ENCODE measurements at places on chromosomes 11 and 22.
A peak's percentile ranks its signal among the peaks of the same experiment; 100 is the strongest.

- no peak for DNase-seq
Observed at GRCh38 chr22:33470456-33470855, 412.3 kb upstream of the SYN3 start.

- DNase-seq, result no peak
Observed at GRCh38 chr11:124896071-124896750, 1.5 kb downstream of the ROBO4 start.

- DNase-seq, result no peak
Observed at GRCh38 chr22:48348855-48349254, 1478.8 kb downstream of the BRD1 start.

DNA sequence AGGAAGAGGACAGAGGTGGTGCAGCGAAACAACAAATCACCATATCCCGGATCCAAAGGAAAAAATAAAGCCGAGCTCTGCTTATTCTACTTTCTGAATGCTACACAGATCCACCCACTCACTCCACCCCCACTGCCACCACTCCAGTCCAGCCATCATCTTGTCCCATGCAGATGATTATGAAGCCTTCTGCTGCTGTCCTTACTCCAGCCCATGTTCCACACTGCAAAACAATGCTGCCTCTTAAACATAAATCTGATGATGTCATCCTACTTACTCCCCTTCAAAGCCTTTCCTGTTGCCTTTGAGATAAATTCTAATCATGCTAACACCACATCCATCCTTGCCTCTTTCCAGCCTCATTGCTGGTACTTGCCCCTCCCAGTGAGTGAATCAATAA, 6.5 kb upstream of the DRD2 start:
- DNase-seq, result no peak

GRCh38 chr11:117817368-117818040, 7.0 kb downstream of the FXYD2 start:
- DNase-seq, result peak; percentile 46

DNA sequence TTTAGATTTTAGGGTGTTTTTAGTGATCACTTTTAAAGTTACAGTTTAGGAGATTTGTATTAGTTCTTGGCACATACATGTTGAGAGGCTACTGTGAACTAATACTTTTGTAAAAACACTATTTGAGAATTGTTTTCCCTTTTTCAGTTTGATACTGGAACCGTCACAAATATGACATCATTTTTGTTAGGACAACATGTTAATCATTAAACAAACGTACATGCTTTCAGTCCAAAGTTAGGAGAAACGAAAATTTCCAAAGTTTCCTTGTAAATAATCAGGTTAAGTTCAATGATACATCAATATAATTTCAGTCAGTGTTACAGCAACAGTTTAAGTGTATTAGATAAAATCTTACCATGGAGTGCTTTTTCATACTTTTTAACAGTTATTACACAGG, 53.1 kb downstream of the SPECC1L start:
- no peak for DNase-seq

- DNase-seq, result no peak
Observed at GRCh38 chr22:29116397-29117123, 43.7 kb downstream of the KREMEN1 start.

- no peak for DNase-seq
Observed at GRCh38 chr11:119515771-119516400, 92.9 kb upstream of the THY1 start.

GRCh38 chr11:65538232-65538914, 13.5 kb downstream of the SCYL1 start:
- DNase-seq, result no peak

GRCh38 chr11:122424636-122425035, 230.9 kb upstream of the UBASH3B start:
- no peak for DNase-seq

GRCh38 chr11:121715405-121715804, 262.6 kb upstream of the SORL1-AS1 start:
- no peak for DNase-seq

DNA sequence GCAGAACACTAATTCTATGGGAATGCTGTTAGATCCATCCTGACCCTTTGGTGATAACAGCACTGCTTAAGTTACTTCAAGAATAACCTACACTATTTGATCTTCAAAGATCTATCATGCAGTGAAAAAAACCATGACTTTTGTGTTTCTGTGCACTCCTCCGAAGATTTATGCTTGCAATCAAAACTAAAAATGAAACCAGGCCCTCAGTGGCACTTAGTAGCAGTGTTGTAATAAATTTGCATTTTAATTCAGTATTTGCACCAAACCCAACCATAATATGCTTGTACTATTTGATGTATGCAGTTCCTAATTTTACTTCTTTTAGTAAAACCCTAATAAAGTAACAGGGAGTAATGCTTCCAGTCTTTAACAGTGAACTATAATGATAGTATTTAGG, 130.7 kb downstream of the SOX6 start:
- DNase-seq, result no peak

DNA sequence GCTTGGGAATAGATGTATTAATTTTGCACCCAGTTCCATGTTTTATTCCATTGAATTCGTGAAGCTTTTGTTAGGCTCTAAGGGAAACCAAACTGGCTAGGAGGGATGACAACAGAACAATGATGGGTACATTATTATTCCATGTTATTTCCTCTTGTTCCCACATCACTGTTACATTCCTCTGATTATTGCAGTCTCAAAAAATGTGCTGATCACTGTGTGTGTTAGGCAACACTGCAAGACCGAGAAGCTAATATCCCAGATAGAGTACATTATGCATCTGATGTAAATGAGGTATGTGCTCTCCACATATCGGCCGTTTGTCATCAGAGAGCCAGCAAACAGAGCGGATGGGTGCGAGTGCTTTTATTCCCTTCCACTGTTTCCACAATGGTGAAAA, 327.9 kb downstream of the SOX6 start:
- no peak for DNase-seq

GRCh38 chr11:108322666-108323065, 99.8 kb downstream of the ATM start:
- no peak for DNase-seq

- no peak for DNase-seq
Observed at GRCh38 chr11:16584569-16584968, 153.9 kb upstream of the C11orf58 start.

GRCh38 chr11:96448225-96448624, 58.4 kb downstream of the JRKL start:
- no peak for DNase-seq

DNA sequence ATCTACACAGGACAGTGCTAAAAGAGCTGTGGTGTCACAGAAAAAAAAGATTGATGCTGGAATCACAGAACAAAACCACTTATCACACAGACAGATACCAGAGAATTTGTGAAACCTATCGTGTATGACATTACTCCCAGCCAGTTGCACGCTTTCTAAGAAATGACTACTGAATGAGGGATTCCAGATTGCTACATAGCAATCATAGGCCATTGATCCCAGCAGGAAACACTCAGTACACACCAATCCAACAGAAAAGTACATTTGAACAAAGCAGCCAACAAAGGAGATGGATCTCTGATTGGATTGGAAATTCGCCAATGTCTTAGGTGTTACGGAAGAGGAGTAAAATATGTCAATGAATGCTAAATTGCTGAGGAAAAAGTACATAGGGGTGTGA, 4.8 kb upstream of the OR8H1 start:
- no peak for DNase-seq

DNA sequence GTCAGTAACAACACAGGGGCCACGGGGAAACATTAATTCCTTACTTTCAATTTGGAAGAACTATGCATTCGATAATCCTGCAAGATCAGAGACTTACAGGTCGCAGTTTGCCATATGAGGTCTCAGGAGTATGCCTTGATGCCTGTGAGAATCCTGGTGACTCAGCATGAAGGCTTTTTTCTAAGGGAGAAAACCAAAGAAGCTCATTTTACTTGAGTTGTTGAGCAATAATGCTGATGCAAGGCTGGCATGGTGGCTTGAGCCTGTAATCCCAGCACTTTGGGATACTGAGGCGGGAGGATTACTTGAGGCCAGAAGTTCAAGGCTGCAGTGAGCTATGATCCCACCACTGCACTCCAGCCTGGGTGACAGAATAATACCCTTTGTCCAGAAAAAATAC, 26.6 kb downstream of the ATG16L2 start:
- no peak for DNase-seq

DNA sequence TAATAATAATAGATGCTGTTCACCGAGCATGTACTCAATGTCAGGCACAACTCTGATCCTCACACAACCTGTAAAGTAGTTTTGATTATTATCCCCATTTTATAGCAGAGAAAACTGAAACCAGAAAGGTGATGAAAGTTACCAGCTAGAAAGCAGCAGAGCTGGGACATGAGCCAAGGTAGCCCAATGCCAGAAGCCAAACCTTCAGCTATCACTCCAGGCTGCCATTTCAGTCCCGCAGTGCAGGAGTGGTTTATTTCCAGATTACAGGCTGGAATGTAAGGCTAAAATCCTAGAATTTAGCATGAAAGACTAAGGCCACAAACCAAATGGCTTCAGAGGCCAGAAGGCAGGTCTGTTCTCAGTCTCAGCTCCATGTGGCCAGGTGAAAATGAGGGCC, 108.8 kb downstream of the TENM4 start:
- DNase-seq, result no peak

GRCh38 chr11:47516155-47516554, 36.8 kb downstream of the CELF1 start:
- DNase-seq, result no peak

DNA sequence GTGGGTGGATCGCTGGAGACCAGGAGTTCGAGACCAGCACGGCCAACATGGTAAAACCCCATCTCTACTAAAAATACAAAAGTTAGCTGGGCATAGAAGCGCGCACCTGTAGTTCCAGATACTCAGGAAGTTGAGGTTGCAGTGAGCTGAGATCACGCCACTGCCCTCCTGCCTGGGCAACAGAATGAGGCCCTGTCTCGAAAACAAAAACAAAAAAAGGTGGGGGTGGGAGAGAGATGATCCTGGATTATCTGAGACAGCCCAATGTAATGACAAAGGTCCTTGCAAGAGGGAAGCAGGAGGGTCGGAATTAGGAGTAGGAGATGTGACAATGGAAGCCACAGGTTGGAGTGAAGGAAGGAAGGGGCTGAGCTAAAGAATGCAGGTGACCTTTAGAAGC, 87.6 kb upstream of the APOA1 start:
- no peak for DNase-seq

DNA sequence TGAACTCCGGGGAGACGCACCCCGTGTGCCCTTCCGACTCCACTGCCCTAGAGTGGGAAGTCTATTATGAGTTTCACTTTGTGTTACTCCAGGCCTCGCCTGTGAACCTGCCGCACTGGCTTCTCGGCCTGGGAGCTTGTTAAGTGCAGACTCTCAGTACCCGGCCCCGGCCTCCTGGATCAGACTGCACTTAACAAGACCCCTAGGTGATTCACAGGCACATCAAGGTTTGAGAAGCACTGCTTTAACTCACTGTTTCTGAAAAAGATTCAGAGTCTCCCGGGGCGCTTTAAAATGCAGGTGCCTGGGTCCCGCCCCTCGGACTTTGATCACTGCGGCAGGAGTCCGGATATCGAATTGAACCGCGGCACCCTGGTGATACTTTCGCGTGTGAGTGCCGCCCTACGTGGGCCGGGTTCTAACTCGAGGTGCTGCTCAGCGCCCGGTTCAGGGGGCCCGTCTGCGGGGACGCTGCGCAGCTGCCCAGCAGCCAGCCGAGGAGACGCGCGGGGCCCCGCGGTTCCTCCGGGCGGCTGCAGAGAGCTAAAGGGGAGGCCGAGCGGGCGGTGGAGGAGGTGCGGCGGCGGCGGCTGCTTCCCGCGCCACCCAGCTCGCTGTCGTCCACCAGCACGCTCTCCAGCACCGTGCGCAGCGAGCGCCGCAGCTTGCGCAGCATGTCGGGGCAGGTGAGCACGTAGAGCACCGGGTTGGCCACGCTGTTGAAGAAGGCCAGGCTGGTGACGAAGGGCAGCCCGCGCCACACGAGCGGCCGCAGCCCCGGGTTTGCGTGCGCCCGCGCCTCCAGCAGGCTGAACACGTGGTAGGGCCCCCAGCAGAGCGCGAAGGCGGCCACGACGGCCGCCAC, 3.4 kb downstream of the PTGDR2 start:
- DNase-seq, result no peak

DNA sequence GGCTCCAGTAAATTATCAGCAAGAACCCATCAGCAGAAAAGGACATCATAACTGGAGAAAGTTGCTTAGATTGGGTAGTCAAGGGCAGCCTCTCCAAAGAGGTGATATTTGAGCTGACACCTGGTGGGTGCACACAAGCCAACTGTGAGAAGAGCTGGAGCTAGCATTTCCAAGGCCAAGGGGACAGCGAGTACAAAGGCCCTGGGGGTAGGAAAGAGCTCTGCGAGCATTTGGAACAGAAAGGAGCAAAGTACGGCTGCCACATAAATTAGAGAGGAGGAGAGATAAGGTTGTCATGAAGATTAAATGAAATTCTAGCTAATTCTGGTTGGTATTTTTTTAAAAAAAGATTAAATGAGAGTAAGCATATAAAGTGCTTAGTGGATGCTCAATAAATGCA, 21.7 kb upstream of the SMCO4 start:
- DNase-seq, result no peak

DNA sequence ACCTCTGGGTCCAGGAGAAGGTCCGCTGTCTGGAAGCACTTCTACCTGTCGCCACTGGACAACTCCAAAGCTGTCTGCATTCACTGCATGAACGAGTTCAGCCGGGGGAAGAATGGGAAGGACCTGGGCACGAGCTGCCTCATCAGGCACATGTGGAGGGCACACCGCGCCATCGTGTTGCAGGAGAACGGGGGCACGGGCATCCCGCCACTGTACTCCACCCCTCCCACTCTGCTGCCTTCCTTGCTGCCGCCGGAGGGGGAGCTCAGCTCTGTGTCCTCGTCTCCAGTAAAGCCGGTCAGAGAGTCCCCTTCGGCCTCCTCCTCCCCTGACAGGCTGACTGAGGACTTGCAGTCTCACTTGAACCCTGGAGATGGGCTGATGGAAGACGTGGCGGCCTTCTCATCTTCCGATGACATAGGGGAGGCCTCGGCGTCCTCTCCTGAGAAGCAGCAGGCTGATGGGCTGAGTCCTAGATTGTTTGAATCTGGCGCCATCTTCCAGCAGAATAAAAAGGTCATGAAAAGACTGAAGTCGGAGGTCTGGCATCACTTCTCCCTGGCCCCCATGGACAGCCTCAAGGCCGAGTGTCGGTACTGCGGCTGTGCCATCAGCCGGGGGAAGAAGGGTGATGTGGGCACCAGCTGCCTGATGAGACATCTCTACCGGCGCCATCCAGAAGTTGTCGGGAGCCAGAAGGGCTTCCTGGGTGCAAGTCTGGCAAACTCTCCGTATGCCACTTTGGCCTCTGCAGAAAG, 31.0 kb downstream of the ZBED4 start:
- no peak for DNase-seq

DNA sequence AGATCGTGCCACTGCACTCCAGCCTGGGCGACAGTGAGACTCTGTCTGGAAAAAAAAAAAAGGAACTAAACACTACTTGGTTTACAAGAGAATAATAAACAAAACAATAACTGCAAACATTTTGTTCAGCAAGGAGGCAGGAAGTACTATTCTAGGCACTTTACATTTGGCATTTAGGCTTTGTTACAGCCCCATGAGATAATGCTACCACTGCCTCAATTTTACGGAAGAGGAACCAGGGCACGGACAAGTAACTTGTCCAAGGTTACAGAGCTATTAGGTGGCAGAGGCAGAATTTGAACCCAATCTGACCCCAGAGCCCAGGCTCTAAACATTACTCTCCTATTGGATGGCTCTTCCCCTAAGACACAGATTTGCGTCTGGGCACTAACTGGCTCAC, 108.7 kb upstream of the AKIP1 start:
- no peak for DNase-seq

- DNase-seq, result no peak
Observed at GRCh38 chr22:47810505-47811500, 1048.4 kb downstream of the TBC1D22A start.

Measured in amygdala (tissue), 56 donors.